Lung microvascular endothelial cell (primary cell): ENCODE measurements at places on chromosomes 16 and 17.
A peak's percentile ranks its signal among the peaks of the same experiment; 100 is the strongest.

GRCh38 chr17:17667947-17668346 lies 13.3 kb upstream of the RAI1 start:
- DNase-seq: no peak

GRCh38 chr16:66079671-66080334 lies 286.7 kb upstream of the CDH5 start:
- no peak for DNase-seq

GRCh38 chr17:8362651-8363332 lies 13.7 kb downstream of the KRABD2 start:
- no peak for DNase-seq

DNA sequence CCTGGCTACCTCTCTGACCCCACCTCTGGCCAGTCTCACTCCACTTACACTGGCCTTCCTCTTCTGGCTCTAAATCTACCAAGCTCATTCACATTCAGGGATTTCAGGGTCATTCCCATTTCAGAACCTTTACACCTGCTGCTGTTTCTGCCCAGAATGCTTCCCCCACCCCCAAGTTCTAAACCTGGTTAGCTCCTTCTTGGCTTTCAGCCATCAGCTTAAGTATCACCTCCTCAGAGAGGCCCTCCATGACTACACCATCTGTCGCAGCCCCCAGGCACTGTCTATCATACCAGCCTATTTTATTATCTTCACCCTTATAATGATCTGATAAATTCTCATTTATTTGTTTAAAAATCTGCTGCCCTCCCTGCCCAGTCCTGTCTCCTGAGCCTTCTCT lies 23.3 kb upstream of the NGFR start:
- no peak for DNase-seq

DNA sequence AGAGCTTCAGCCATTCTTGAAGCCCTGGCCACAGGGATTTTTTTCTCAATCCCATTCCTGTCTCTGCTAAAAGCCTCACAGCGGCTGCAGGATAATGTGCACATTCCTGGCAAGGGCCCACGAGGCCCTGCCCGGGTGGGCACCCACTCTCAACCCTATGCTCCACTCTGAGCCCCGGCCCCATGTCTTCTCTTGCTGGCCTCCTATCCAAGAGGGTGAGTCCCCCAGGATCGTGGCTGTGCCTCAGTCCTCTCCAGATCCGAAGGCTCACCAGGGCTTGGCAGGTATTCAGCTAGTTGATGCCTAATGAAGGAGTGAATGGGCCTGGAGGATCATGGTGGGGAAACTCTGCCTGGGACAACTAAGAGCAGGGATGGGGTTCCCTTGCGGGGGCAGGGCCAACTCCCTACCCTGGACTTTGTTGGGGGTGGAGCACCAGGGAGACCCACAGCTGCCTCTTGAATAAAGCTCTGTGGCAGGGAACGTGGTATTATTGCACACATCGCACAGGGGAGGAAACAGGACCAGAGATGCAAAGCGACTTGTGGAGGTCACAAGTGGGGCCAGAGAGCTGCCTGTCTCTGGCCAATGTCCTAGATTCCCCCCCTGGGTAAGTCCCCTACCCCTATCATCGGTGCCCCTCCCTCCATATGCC lies 5.4 kb downstream of the ARHGAP27 start:
- no peak for DNase-seq

DNA sequence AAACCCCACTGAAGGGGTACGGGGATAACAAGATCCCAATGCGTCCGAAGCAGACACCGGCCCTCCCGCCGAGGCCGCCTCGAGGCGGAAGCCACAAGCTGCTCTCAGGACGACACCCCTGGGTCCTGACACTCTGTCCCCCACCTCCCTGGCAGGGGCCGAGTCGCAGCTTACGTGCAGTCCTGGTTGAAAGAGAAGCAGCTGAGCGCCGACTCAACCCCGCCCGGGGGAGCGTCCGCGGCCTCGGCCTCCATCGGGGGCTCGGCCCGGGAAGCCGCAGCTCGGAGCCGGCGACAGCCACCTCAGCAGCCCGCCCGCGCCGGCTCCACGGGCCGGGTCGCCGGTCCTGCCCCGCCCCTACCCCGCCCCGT lies at the start of gene WIPI1:
WIPI1 (minus strand) TSS at position 329 of the 371 bp plus-strand sequence; CDS start at position 254, 75 bp downstream.
- no peak for DNase-seq

GRCh38 chr17:81396278-81396721 lies 1.0 kb downstream of the BAHCC1 start:
- DNase-seq: no peak

GRCh38 chr17:28124962-28125361 lies 82.5 kb downstream of the NLK start:
- no peak for DNase-seq

GRCh38 chr16:5001571-5001970 lies 32.2 kb downstream of the NAGPA start:
- DNase-seq: no peak

DNA sequence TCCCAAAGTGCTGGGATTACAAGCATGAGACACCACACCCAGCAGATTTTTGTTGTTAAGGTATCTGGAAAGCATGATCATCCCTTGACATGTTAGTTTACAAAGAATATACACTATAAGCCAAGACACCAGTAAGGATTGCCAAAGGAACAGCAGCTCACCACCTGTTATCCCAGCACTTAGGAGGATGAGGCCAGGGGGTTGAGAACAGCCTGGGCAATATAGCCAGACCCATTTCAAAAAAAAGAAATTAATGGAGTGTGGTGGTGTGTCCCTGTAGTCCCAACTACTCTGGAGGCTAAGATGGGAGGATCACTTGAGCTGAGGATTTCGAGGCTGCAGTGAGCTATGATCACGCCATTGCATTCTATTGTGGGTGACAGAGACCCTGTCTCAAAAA lies 5.1 kb downstream of the ANKRD40CL start:
- DNase-seq: no peak

GRCh38 chr16:67549240-67549639 lies 13.1 kb upstream of the CTCF start:
- no peak for DNase-seq

DNA sequence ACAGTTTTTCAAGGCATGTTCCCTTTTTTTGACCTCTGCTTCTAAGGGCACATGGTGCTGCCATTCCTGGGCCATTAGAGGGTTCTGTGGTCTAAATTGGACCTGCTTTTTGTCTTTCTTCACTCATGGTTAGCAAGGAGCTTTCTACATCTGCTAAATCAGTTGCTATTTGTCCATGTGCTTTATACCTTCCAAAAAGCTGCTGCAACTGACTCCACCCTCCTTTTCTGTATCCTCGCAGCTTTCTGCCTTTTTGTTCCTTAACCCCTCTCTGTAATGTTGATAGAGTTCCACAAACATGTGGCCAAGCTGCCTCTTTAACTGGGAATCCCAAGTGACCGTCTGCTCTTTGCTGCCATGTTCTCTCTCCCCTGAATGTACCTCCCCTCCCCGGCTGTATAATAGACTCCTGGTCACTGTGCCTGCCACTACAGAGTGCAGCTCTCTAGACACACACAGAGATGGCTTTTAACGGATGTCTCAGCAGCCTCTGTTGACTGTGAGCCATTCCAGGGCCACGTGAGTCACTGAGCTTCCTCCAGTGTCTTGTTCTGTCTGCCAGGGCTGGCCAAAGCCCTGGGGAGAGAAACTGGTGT lies 57.4 kb upstream of the TEKT3 start:
- peak; percentile 8 for DNase-seq

DNA sequence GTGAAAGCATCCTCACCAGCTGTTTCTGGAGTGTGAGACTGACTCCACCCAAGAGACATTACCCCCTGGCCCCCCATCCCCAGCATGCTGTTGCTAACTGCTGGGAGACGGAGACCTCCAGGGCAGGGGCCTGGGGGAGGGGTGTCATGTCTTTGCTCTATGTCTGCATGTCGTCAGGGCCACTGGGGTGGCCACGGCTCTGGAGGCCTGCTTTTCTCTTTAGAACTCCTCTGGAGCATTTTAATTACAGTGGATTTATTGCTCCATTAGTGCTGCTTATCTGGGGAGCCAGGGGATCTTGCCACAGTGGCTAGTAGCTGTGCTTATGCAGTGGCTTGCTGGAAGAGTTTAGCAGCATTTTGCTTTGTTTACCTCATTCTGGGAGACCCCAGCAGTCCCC lies 32.3 kb downstream of the CLEC16A start:
- no peak for DNase-seq

DNA sequence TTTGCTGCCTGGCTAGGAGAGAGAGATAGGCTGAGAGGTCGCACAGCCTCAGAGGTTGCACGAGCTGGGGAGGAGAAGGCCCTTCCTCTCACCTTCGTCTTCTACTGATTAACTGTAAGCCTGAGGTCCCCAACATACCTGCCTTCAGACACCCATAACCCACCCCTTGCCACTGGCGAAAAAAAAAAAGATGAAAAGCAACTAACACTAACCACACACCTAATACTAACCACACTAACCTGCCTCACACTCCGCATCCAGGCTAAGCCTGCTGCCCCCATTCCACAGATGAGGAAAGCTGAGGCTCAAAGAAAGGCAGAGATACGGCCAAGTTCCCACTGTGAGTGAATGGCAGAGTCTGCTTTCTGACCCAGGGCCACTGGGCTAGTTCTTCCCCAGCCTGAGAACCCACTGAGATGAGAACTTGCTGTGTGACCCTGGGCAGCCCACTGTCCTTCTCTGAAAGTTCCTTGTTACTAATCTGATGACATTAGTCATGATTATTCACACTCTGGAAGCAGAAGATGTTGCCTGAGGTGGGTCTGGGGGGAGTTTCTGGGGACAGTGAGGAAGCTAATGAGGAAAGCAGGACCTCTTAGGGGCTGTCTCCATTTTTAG lies 4.6 kb downstream of the IL21R start:
- no peak for DNase-seq

- DNase-seq: no peak
Measured at GRCh38 chr17:3972281-3972731, 8.1 kb upstream of the ATP2A3 start.

DNA sequence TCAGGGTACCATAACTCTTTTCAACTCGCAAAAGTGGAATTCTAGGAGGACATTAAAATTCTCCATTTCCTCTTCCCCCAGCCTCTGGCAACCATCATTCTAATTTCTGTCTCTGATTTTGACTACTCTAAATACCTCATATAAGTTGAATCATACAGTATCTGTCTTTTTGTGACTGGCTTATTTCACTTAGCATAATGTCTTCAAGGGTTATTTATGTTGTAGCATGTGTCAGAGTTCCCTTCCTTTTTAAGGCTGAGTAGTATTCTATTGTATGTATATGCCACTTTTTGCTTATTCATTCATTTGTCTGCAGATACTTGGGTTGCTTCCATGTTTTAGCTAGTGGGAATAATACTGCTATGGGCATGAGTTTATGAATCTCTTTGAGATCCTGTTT lies 12.0 kb downstream of the RNF135 start:
- DNase-seq: no peak

- DNase-seq: no peak
Measured at GRCh38 chr16:65075877-65076276, 46.0 kb downstream of the CDH11 start.

GRCh38 chr16:50326835-50327465 lies 41.8 kb downstream of the BRD7 start:
- DNase-seq: peak; percentile 25

DNA sequence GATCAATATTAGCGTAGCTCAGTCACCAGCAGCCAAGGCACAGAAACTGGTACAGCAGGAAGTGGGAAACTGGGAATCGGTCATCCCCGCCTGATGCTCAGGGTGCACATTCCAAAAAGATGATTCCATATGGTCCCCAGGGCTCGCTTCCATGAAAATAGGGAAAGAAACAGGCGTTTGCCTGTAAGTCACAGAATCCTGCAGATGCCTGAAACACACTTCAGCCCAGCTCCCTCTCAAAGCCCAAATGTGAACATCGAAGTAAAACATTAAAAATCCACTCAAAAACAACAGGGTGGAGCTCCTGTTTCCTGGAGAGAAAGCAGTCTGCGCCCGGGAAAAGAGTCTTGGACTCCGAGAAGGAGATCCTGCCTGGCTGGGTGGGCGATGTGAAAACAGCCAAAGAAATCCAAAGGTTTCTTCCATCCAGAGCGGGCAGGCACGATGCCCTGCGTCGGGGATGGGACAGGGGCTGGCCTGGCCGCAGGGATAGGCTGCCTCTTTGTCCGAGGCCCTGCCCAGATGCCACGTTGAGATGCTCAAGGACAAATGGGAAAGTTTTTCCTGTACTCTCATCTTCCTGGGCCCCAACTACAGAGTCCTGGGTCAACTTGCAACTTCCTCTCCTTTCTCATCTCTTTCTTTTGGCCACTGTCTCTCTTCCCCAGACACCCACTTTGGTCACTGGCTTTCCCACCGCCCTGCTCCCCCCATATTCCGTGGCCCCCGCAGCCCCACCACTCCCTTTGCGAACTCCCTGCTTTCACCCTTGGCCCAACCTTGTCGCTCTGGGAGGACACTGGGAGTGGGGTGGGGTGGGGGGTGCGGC lies 743 bp downstream of the WIPI1 start:
- peak; percentile 84 for DNase-seq

DNA sequence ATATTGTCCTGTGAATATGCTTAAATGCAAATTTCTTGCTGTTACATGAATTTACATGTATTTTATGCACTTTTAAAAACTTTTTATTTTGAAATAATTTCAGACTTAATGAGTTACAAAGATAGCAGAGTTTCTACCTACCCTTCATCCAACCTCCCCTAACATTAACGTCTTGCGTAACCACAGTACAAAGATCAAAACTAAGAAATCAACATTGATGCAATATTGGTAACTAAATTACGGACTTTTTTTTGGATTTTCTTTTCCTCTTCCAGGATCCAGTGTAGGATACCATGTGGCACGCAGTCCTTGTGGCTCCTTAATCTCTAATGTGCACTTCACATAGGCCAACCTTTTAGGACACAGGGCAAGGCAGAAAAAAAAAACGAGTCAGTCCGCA lies 124.9 kb downstream of the ABCC12 start:
- no peak for DNase-seq

DNA sequence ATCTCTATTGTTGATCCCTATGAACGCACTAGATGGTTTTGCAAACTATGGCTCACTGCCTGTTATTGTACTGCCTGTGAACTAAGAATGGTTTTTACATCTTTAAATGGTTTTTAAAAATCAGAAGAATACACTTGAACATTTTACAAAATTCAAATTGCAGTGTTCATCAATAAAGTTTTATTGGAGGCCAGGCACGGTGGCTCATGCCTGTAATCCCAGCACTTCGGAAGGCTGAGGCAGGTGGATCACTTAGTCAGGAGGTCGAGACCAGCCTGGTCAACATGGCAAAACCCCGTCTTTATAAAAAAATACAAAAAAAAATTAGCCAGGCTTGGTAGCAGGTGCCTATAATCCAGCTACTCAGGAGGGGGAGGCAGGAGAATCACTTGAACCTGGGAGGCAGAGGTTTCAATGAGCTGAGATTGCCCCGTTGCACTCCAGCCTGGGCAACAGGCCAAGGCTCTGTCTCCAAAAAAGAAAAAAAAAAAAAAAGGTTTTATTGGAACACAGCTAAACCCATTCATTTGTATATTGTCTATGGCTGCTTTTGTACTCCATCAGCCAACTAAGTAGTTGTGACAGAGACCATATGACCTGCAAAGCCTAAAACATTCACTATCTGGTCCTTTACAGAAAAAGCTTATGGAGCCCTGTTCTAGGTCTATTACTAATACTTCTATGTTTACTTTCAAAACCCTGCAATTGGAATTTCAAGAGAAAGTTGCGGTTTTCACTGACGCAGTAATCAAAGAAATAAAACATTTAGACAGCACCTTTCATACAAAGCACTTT lies 18.9 kb downstream of the IKZF3 start:
- DNase-seq: no peak

GRCh38 chr16:50400967-50401348 lies 32.2 kb upstream of the BRD7 start:
- no peak for DNase-seq
